ENCODE measurements at places on chromosomes 4 and X.

GRCh38 chrX:45524296-45524695, 323.6 kb upstream of the DIPK2B start:
- no peak for DNase-seq

DNA sequence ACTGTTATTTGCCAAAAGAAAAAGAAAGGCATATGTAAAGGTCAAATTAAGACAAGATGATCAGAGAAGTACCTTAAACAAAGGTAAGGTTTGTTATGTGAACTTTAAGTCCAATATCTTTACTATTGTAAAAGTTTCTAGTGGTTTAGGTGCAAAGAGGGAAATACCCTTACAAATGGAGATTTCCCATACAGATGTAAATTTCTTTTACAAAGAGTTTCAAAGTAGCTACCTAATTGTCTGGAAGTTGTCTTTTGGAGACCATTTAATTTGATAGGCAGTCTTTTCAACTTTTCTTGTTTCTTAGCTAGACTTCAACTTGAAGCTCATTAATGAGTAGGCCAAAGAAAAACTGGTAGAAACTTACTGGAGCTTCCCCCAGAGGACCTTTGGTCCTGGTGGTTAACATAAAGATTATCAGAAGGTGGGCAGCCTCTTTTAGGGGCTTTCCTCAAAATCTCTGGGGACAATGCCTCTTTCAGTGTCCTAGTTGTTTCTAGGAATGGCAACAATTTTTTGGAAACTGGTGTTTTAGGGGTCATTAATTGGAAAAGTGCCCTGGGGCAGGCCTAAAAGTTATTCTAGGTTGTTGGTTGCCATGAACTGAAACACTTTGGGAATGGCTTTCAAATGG, 297.3 kb downstream of the GUCY2F start:
- no peak for DNase-seq

- DNase-seq, result peak; percentile 61
Observed at GRCh38 chr4:150078041-150078578, at the start of gene DCLK2. DCLK2 (plus strand) TSS chr4:150078445; CDS start chr4:150079028, 583 bp downstream.

- no peak for DNase-seq
Observed at GRCh38 chrX:13906093-13906492, 89.2 kb upstream of the GPM6B start.

GRCh38 chr4:146232131-146232722, 17.9 kb downstream of the REELD1 start:
- DNase-seq, result peak; percentile 75

GRCh38 chrX:42195506-42195905, 272.2 kb upstream of the CASK start:
- DNase-seq, result no peak

DNA sequence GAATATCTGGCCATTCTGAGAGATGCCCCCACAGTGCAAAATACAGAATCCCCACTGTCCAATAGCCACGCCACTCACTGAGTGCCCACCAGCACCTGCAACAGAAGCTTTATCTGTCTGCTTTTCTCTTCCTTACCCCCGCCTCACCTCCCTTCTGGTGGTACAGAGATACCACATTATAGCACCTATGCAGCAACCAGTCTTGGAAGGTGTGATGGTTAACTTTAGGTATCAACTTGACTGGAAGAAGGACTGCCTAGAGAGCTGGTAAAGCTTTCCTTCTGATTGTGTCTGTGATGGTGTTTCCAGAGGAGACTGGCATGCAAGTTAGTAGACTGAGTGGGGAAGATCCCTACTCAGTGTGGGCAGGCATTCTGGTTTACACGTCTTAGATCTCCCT, 61.8 kb upstream of the TXK start:
- DNase-seq, result no peak

DNA sequence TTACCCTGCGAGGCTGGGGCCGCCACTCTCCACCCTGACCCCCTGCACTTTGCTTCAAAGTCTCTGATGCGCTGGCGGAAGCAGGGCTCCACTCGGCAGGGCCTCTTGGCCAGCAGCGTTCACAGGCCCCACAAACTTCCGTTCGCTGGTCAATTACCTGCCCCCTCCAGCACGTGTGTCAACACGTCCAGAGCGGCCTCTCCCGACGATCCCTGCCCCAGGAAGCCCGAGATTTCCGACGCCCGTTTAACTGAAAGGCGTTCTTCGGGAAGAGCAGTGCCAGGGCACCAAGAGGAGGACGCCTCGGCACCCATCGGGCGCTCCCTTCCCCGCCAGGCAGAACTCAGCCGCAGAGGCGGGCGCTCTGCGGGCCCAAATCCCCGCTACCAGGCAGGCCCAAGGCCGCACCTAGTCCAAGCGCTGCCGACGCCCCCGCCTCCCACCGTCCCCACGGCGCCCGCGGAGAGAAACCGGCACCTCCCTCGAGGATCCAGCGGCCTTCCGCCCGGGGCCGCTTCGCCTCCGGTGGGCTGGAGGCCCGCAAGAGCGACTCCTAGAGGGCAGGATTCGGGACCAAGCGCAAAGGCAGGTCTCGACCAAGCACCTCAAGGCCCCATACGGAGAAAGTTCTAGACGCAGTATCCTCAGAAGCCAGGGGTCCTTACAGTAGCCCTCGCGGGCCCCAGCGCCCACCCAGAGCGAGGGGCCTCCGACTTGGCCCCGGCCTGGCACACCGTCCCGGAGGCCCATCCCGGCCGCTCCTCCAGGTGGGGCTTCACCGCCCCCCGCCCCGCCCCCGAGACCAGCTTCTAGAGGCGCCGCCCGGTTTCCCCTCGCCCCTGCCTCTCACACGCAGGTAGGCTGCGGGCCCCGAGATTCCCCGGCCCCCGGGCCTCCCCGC, 586 bp downstream of the BCAP31 start:
- peak; percentile 47 for DNase-seq

DNA sequence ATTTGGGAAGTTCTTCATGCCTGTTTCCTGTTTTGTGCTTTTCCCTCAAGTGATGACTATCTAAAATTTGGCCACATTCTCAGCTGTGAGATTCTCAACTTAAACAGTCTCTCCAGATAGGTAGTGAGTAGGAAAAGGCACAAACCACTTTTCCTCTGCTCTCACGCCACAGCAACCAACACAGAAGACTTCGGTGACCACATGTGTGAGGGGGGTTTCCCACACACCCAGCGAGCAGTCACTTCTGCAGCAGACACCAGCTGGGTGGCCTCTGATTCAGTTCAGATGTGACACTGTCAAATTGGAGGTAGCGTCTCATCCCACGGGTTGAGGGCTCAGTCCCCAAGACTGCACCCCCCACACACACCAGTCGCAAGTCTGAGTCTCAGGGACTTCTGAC, 25.1 kb upstream of the CLDN34 start:
- DNase-seq, result peak; percentile 20

DNA sequence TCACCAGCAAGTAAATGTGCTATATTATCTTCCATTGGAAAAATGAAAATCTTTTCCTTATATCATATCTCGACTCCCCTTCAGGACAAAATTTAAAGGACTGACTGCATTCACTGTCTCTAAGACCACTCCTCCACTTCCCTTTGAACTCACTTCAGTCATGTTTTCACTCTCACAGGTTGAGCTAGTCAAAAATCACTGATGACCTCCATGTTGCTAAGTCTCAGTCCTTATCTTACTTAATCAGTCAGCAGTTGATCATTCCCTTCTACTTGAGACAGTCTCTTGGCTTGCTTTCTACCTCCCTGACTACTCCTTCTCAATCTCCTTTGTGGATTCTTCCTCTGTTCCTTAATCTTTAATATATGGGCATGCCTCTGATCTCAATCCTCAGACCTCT, 117.0 kb upstream of the LSM6 start:
- no peak for DNase-seq

DNA sequence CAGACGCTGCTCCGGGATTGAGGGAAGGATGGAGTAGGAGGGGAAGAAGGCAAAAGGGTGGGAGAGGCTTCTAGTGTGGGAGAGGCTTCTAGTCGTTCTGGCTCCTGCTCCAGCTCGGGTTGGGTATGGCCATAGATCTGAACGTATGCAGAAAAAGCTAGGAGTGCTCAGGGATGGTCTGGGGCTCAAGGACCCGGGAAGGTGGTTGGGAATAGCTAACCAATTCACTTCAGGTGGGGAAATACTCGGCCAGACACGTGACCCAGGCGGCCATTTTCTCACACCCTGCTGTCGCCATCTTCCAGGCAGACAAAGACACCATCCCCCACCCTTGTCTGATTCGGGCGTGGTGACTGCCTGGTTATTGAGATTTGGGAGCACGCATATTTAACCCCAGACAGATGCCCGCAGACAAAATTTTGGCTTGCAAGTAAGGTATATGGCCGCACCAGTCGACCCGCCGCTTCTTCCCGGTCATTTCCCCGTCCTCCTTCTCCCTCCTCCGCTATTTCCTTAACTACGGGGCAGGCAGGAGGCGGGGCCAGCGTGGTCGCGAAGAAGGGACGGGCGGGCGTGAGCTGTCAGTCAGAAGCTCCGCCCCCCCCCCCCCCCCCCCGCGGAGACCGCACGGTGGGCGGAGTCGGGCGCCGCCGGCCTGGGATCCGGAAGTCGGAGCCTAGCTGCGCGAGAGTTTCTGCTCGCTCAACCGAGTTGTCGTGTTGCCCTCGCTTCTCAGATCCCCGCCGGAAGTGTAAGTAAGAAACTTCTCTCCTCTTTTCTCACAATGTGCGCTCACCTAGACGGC, at the start of gene GNL3L:
GNL3L (plus strand) TSS at position 668 of the 805 bp plus-strand sequence. CDS start 2,348 bp downstream, outside the sequence.
- peak; percentile 79 for DNase-seq

DNA sequence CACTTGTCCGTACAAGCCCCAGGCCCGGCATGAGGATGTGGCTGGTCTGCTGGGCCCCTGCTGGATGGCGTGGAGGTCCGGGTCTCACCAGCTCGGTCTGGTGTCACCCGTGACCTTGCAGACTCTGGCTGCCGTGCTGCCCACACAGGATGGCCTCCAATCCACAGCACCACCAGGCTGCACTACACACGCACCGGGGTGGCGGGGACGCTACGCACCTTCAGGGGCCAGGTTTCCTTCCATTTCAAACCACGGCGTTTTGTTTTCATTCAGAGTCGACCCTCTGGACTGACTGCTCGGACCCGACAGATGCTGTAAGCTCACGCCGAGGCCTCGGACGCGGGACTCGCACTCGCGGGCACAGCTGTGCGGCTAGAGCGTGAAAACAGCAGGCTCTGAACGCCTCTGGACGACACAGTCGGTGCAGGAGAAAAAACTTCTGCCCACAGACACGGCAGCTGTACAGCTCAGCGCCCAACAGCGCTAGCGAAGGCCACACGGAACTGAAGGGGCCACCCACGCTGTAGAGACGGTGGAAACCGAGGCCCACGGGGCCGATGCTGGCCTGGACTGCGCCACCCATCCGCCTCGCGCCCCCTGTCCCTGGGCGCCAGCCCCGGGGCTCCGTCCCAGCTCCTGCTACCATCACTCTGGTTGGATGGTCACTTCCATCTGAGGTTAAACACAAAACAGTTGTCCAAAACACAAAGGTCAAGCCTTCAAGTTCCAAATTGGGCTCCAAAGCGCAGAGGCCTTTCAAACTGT, 40.0 kb downstream of the FAM53A start:
- DNase-seq, result no peak

GRCh38 chr4:105755375-105755774, 46.8 kb downstream of the GSTCD start:
- DNase-seq, result peak; percentile 17

DNA sequence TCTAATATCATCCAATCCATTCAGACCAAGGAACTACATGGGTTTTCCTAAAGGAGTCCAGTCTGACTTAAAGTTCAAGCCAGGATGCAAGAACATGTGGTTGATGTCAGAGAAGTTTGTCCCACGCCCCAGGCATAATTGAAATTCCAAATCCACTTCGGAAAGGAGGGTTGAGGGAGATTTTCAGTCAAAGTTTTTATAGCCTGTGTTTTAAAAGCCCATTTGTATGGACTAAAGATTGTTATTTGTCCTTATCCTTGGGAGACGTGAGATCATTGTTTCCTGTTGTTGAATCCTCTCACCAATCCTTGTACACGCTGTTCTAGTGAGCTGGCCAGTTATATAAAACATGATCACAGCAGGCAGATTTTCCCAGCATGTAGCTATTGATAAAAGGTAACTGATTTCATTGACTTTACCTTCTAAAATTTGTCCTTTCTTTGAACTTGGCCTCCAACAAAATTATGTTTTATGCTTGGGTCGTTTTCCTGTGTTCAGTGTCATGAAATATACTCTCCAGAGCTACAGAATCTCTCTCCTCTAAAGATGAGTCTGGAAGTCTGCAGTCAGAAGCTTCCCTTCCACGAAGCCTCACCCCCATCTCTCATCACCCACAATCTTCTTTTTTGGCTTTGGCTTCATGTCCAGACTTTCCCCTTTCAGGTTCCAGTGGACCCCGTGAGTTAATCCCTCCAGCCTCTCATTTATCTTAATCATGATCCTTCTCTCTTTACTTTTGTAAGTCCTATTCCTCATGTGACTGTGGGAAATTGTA, 92.9 kb downstream of the ATP10D start:
- DNase-seq, result no peak

GRCh38 chr4:146124023-146124680, 51.4 kb upstream of the LSM6 start:
- DNase-seq, result no peak

GRCh38 chr4:3098346-3098745, 23.9 kb downstream of the HTT start:
- DNase-seq, result no peak

DNA sequence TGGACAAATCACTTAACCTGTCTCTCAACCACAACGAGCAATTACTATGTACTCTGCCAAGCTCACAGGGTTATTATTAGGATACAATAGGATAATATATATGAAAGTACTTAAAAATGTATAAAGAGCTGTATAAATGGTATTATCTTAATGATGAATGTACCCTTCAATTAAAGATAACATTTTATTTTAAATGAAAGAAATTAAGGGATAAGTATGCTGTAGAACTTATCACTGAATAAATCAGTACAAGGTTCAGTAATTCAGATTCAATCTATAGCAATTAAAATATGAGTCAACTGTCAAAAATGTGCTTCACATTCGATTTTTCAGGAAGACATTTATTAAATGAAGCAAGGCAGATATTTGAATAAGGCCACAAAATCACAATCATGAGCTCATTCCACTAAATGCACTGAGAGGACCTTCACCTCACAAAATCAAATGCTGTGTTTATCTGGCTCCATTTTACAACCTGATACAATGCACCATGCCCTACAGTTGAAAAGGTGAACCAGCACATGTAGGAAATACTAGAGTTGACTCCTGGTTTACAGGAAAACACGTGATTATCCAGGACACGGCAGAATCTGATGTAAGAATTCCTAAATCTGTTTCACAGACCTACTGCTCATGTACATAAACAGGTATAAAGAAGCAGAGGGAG, 4.4 kb downstream of the LRCH2 start:
- no peak for DNase-seq
